ENCODE measurements at places on chromosomes 3 and 15.
A peak's percentile ranks its signal among the peaks of the same experiment; 100 is the strongest.

GRCh38 chr3:186603159-186603558 lies 9.7 kb upstream of the AHSG start:
- no peak overlapping the region for H3K4me3 ChIP-seq
- no peak overlapping the region for H3K27ac ChIP-seq
- no peaks in the 10 kb centered on the region for H3K27me3 ChIP-seq
- DNase-seq = no peak
- no peaks in the 10 kb centered on the region for H3K4me1 ChIP-seq

DNA sequence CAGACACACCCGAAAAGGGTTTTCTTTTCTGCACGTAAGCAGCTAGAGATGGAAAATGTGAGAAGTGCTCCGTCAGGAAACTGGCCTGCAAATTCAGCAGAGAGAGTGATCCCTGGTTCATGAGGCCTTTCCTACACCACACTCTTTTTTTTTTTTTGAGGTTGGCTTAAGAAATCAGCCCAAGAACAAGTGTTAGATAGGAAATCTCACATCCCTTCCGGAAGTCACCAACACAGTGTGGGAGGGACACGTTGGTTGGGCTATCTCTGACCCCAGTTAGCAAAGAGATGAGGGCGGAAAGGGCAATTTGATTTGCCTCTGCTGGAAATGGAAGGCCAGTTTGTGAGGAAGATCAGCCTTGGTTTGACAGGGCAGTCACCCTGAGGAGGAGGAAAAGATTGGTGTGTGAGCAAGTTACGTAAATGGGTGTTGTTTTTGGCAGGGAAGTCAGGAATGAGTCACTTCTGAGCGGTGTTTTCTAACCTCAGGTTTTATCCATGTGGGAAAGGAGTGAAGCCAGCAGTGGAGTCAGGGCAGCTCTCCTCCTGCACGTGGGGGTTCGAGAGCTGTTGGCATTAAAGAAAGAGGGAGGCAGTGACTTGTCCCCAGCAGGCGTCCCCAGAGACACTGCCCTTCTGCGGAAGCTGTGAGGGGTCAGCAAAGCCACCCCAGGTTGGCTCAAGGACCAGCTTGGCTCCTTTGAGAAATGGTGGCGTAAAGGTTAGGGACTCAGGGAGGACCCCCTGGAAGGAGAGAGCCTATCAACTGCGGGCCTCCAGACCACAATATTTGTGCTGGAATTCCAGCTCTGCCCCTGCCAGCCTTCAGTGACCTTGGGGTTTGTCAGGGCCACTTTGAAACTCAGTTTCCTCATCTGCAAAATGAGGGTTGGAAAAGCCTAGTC lies 237.6 kb upstream of the BHLHE40 start:
- H3K27ac ChIP-seq = peak overlapping the region; percentile 88
- H3K4me3 ChIP-seq = peak overlapping the region; percentile 31
- DNase-seq = peak; percentile 77

- no peaks in the 10 kb centered on the region for H3K27me3 ChIP-seq
- peaks cover 4% of the 10 kb centered on the region for H3K36me3 ChIP-seq
- peaks cover 75% of the 10 kb centered on the region for H3K4me1 ChIP-seq
- no peak for DNase-seq
Measured at GRCh38 chr15:73924171-73924921, 1.9 kb upstream of the LOXL1 start.

GRCh38 chr3:35643495-35643894 lies 4.2 kb downstream of the ARPP21 start:
- no peak for DNase-seq
- H3K4me3 ChIP-seq = no peak overlapping the region

DNA sequence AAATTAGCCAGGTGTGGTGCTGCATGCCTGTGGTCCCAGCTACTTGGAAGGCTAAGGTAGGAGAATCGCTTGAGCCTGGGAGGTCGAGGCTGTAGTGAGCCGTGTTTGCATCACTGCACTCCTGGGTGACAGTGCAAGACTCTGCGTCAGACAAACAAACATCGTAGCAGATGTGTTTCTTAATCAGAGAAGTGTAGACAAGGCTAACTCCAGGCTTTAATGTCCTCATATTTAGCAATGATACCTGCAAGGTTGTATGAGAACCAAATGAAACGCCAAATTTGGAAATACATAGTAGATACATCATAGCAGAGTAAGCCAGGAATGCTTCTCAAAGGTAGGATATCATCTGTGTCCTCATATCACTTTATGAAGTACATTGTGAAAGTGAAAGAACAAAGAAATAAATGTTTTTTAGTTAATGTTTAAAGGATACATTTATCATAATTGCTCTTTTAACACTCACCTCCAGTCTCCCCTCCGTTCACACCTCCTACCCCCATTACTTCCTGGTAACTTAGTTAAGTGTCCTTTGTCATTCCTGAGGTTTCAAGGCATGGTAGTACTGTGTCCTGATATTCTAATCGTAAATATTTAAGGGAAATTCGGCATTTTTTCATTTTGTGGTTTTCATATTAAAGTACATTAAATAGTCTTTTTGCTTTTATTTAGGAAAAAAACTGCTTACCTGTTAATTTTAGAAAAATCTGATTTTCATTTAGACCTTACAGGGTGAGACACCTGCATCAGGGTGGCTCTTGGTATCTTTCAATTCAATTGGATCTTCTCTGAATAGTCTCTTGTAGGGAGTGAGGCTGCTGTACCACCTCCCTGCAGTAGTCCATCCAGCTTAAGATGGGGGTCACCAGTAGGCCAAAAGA lies 96.1 kb downstream of the OPA1 start:
- H3K4me1 ChIP-seq = peaks cover 2% of the 10 kb centered on the region
- peaks cover 5% of the 10 kb centered on the region for H3K36me3 ChIP-seq
- no peak overlapping the region for H3K27ac ChIP-seq
- DNase-seq = no peak
